Stimulated activated CD4-positive, alpha-beta T cell treated with anti-CD3 and anti-CD28 coated beads, Interleukin-15, amount 100 ng/mL, for 1 hour (primary cell): ENCODE measurements at places on chromosomes 3 and 15.

DNA sequence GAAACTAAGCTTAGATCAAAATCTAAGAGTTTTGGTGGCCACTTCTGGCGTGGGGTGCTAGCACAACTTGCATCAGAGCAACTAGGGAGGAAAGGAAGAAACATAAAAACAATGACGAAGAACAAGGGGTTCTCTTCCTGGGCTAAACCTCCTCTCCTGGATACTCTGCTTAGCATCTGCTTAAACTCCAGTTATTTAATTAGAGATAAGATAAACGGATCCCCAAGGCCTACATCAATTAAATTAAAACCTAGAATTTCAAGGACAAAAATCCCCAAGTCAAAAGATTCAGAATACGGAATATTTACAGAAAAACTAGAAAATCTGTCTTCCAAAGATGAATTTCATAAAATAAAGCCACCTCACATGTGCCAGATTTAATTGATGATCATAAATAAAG is 281.9 kb downstream of the SHOX2 start:
- no peak for DNase-seq

GRCh38 chr15:67201136-67201535 is 53.3 kb downstream of the AAGAB start:
- no peak for DNase-seq

DNA sequence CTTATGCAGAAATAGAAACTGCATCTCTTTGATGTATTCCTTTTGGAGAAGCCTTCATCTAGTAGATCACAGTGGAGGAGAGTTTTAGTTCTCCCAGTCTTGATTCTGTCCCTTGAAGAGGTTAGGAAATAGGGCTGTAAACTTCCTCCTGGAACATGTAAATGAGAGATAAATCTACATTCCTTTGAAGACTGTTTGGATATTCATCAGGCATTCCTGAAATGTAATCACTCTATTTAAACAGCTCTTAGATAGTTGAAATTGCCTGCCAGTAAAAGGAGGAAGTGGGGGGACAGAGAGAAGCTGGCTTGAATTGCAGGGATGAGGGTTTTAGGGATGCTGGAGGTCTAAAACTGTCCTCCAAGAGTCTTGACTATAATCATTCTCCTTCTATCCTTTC is 254.3 kb upstream of the LRRC3B start:
- no peak for DNase-seq

DNA sequence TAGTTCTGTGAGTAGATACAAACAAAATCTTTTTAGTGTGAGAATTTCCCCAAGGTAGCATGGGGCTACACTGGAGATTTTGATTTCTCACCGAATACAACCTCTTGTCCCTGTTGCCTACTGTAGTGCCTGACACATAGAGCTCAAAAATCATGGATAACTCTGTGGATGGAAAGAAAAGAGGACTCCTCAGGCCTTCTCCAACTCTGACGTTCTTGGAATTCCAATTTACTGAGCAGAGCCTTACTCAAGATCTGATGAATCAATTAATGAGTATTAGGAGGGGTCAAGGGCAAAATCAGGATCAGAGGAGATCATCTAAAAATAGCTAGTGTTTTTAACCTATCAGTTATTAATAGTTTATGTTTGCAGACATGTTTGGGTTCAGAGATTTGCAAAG is 46.7 kb upstream of the PYDC2 start:
- no peak for DNase-seq

DNA sequence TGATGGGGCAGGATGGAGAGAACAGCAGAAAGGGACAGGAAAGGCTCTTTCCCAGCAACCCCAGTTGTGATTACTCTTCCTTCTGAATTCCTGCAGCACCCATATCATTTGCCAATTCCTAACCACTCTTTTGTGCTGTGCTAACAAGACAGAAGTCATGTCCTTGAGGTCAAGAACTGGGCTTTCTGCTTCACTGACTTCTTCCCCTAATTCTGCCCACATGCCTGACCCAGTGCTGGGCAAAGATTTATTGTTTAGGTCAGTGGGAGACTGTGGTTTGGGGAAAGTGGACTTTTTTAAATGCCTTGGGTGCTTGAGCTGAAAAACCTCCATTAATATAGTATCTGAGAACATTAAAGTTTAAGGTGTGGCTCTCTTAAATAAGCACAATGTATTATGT is 4.2 kb upstream of the EFCAB12 start:
- no peak for DNase-seq

GRCh38 chr15:33451385-33451784 is 140.6 kb downstream of the RYR3 start:
- DNase-seq = no peak

DNA sequence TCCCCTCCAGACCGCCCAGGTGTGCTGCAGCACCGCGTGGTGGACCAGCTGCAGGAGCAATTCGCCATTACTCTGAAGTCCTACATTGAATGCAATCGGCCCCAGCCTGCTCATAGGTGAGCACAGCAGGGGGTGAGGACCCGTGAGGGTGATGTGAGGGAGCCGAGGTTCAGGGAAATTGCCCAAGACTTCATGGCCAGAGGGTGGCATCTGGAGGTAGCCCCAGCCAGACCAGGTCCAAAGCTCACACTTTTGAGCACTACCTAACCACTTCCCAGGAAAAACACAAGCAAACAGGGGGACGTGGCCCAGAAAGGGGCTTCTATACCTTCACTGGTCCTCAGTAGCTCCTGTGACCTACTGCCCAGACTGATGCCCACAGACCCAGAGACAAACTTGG is 33.8 kb downstream of the NR1I2 start:
- DNase-seq = no peak

DNA sequence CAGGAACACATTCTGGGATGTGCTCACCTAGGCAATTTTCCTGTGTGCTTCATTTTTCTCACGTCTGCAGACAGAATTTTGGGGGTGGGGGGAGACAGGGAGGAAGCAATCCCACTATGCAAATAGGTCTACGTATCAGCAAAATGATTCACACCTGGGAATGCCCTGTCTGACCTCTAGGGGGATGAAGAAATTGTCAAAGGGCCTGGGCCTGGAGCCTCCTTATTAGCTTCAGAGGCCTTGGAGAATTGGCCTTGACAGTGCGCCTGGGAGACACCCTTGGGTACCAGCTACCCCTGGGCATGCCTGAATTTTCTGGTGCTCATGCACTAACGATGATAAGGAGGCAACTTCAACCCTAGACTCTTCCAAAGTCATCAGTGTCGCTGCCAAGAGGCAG is 207.5 kb downstream of the CADPS start:
- no peak for DNase-seq

GRCh38 chr15:67050522-67051087 is 14.8 kb upstream of the SMAD3 start:
- DNase-seq = no peak

DNA sequence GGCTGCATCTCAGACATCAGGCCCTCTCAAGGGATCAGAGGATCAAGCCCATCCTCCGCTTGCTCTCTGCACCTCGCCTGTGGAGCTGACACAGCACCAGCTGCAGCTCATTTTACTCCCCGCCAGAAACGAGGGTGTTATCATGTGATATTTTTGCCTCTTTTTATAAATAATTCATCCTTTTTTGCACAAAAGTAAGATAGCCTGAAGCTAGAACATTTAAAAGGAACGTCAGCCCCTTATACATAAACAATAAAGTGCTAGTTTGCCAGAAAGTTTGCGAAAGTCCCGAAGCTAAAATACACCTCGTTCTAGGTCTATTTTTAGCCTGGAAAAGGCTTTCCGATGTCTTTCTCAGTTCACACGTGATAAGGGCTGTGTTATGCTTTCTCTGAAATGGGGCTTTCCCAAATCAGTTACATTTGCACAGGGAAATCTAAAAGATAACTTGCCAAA is 9.6 kb upstream of the FAM174B start:
- DNase-seq = no peak

DNA sequence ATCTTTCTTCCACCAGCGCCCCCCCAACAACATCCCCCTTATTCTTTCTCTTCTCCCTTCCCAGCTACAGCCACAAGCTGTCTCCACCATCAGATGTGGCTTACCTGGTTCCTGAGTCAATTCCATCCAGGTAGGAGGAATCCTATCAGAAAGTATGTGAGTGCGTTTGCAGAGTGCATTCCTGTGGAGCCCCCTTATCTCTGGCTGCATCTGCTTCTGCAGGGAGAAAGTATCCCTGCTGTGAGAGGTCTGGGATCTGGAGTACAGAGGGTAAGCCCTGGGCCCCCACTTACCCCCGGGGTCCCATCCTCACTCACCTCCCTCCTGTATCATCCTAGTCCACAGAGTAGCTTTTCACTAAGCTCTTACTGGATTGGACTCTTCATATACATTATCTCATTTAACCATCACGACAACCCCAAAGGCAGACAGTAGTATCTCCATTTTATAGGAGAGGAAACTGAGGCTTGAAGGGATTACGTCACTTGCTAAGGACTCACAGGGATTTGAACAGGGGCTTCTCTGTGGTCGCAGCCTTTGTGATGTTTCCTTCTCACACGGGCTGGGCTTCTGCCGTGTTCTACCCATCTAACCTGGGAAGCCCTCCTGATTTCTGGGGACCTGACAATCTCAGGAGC is 22.2 kb upstream of the MAGEF1 start:
- DNase-seq = no peak

- DNase-seq = peak; percentile 16
Observed at GRCh38 chr3:124584552-124585391, 145.5 kb upstream of the UMPS start.

DNA sequence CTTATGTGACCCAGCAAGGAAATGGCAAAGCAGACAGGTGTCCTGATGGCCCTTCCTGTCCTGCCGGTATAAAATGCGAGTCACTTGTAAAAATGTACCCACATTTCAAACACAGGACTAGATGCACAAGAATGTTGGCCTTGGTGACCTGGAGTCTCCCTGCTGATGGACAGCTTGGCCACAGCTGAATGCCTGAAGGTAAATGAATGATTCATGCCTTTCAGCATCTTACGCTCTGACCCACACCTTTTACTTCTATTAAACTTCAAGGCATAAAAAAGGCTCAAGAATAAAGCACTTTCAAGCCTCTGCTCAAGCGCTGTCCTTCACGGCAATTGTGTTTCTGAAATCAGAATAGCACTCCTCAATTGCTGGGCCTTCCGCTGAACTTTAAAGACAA is 228.0 kb upstream of the SLCO3A1 start:
- DNase-seq = no peak

DNA sequence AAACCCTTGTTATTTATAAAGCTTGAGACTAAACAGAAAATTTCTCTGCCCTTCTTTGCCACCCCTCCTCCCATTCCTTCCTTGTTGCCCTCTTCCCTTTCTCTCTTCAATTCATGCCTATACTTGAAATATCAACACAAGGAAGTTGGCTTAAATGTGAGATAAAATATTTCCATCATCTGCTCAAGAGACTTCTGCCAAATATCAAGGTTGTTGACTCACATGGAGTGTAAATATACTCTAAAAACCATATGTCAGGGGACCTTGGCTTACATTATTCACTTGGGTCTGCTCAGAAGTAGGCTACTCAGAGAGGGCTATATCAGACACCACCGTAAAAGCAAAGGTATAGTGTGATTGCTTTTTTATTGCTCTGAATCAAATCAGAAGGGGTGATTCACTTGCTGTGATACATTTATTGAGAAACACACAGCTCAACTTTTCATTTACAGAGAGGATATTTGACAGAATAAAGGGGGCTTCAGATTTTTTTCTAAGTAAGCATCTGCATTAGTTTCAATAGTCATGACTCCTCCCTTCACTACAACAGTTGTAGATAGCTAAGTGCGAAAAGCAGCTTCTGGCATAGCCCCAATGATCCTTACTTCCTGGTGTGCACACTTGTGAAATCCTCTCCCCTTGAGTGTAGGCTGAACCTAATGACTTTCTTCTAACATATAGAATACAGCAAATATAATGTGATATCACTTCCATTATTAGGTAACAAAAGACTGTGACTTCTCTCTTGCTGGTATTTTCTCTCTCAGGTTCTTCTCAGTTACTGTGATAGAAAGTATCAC is 386.2 kb downstream of the EFHB start:
- no peak for DNase-seq

GRCh38 chr3:187122261-187122660 is 17.0 kb downstream of the RPL39L start:
- no peak for DNase-seq

DNA sequence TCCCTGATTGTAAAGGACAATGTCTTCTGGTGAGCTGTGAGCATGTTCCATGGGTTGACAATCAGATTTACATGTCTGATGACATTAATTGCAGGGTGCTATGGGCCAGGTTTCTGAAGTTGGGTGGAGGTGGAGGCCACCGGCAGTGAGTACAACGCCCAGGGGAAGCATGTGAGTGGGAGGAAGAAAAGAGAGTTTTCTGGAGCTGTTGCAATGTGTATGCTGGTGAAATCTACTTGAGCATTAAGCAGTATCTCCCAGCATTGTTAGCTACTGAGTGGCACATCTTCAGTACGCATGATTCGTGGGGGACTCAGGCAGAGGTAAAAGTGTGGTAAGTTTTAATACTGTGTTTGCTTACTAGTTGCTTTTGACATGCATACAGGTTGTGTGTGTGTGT is 26.6 kb downstream of the TMEM45A start:
- no peak for DNase-seq

DNA sequence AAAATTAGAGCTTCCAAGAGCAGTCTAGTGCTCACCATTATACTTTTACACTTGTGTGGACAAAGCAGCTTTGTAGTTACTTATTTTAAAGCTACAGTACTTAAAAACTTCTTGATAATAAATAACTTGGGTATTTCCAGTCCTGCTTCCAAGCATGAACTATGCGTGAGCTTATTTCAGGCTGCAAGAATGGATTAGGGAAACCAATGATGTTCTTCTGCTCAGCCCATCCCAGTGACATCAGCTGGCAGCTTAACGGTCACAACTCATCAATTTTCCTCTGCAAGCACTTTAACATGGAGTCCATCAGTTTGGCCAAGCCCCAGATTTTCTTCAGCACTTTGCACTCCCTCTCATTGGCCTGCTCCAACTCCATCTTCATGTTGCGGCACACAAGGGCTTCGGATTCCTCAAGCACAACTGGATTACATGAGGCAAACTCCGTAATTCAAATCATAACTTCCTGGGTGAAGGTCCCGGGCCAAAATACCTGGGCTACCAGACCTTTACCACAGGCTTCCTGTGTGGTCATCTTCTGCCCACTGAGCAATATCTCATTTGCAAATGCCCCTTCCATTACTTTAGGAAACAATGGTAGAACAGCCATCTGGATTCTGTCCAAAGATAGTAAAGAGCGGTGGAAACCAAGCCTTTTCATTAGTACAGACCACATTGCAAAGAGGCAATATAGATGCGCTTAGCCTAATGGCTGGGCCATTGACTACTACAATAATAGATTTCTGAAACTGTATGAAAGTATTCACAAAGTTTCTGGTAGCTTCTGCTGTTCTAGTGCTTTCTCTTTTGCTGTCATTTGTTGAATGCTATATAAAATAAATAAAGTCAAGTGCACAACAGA is 87.5 kb upstream of the DAZL start:
- no peak for DNase-seq

DNA sequence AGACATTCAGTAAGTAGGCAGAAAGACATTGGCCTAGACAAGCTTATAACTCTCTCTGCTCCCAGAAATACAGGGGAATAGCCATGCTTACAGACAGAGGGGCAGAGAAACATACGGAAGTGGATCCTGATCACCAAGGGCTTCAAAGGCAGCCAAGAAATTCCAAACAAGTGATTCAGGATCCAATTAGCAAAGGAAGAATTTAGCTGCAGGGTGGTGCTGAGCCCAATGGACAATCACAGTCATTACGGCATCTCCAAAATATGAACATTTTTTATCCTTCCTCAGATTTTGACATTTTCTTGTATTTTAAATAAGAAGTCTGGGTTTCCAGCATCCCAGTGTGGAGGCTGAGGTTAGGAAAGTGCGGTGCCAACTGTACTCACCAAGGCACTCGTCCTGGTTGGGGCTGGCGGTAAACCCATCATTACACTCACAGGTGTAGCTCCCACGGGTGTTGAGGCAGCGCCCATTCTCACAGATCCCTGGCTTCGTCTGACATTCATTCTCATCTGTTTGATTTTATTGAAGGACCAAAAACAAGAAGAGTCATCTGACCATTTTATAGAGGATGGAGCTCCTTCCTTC is 96.8 kb downstream of the DUT start:
- no peak for DNase-seq
